ENCODE measurements at places on chromosomes 1 and 21.

DNA sequence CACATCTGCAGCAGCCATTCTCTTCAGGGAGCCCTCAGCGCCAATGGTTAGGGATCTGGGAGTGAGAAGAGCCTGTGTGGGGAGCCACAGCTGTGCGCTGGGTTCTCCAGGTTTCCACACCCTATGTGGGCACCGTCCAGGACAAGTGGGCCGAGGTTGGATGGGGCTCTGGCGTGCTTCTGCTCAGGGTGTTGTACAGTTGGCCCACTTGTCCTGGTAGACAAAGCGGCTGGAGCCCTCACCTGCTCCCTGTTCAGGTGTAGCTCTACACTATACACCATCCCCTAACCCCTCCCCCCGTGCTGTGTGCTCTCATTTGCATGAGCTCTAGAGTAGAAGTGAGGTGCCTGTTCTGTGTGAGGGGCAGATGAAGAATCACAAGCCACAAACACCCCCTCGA lies 12.2 kb downstream of the SH3BP5L start:
- DNase-seq = no peak

GRCh38 chr1:159076438-159077119 lies at the start of gene AIM2:
TSS of gene AIM2 (minus strand) at chr1:159076766. CDS start at chr1:159073499, 3,267 bp downstream.
- no peak for DNase-seq

DNA sequence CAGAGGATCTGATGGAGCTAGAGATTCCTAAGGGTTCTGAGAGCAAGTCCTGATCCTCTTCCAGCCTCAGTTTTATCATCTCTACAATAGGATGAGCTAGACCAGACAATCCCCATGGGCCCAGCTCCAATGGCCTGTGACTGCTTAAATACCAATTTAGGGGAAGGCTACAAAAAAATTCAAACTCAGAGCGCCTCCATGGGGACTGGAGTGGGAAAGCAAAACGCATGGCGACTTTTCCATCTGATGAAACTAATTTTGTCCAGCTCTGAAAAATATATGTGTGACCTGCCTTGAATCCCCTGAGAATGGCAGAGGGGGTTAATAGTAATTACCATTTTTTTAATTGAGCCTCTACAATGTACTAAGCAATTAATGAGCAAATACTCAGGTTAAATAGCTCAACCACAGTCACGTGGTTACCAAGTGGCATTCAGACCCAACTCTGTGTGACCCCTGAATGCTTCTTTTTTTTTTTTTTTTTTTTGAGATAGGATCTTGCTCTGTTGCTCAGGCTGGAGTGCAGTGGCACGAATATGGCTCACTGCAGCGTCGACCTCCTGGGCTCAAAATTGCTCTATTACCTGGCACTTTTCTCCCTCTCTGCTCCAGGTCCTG lies 8.4 kb downstream of the EXTL1 start:
- DNase-seq = no peak

DNA sequence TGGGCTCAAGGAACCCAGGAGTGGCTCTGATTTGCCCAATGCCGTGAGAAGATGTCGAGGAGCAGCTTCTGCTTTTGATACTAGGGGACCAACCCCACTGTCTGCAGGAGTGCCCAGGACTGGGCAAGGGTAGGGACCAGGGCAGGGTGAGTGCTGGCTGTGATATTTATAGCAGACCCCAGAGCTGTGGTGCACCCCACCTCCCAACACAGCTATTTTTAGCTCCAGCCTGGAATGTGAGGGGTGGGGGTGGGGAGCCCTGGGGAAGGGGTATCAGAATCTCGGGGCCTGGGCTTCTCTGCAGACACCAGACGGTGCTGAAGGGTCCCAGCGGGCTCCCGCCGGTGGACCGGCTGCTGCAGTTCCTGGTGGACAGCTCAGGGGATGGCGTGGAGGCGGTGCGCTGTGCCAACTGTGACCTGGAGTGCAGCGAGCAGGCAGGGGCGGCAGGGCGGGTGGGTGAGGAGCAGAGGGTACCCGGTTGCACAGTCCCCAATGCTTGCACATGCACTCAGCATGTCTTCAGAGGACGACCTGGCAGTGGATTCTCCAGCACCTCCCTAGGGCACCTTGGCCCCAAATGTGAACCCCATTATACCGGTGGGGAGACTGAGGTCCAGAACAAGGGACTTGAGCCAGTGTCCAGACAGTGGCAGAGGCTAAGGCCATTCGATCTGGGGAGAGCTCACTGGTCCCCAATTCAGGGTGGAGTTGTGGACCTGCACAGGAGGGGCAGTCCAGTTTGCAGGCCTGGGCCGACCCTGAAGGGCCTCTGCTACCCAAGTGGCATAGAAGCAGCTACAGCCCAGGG lies 1.4 kb downstream of the RNF207 start:
- DNase-seq = no peak

DNA sequence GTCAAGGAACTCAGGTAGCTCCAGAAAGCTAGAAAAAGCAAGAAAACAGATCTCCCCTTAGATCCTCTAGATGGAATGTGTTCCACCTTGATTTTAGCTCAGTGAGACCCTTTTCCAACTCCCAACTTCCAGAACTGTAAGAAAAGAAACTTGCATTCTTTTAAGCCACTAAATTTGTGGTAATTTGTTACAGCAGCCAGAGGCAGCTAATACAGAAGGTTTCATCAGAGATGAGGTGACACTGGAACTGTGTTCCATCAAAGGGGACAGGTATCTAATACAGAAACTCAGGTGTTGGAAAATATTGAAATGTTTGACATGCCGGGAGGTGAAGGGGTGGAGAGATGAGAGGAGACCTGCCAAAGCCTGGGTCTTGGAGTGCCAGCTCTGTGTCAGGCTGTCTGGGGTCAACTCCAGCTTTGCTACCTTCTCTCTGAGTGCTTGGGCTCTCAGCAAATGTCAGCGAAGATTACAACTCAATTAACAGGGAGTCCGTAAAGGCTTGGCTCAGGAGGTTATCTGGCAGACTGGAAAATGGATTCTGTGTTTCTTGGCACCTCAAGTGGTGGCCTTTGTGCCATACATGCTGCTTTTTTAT lies 71.3 kb downstream of the PLPP3 start:
- DNase-seq = no peak

GRCh38 chr1:19165501-19165900 lies 44.6 kb downstream of the UBR4 start:
- DNase-seq = no peak

- no peak for DNase-seq
Observed at GRCh38 chr1:78834201-78834741, 172.3 kb downstream of the ADGRL4 start.

DNA sequence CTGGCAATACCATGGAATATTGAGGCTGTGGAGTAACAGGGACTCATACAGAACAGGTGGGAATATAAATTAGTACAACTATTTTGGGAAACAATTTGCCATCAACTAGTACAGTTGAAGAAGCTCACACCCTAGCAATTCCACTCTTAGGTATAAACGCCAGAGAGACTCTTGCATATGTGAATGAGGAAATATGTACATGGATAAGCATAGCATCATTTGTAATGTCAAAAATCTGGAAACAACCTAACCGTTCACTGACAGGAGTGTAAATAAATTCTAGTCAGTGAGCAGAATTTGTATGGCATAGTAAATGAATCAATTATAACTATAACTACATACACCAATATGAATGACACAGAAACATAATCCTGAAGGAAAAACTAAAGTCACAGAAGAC lies 83.7 kb downstream of the RAB3GAP2 start:
- no peak for DNase-seq

DNA sequence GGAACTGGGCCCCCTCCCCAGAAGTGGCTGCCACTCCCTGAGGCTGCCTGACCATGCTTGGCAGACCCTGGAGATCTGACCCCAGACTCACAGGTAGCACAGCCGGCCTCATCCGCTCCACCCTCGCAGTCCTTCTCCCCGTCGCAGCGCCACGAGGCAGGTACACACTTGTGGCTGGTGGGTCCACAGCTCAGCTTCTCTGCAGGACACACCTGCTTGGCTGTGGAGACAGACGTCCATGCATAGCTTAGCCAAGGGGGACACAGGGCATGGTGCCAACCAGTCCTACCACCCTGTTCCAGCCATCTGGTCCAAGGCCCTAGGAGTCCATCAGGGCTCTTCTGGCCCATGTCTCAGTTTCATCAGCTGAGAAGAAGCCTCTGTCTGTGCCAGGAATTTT lies 42.2 kb upstream of the MAGOH start:
- no peak for DNase-seq

GRCh38 chr1:54497338-54497737 lies 50.7 kb upstream of the ACOT11 start:
- no peak for DNase-seq

GRCh38 chr1:58695206-58695605 lies 4.7 kb downstream of the MYSM1 start:
- DNase-seq = no peak

DNA sequence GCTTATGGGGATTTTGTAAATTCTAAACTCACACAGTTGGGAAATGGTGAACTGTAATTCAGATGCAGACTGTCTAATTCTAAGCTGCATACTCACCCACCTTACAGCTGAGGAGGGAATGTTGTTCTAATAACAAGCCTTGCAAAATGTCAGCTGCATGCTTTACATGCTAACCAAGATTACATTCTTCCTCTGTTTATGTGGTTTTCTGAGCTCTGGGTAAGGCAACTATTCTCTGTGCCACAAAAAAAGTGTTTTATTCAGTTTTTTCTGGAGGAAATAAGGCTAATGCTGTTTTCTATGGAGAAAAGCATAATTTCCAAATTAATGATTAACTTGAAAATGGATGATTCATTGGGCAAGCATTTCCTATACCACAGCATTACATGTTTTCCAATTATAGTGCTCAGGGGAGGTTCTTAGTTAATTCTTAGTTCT lies 64.9 kb downstream of the RGS13 start:
- DNase-seq = no peak

DNA sequence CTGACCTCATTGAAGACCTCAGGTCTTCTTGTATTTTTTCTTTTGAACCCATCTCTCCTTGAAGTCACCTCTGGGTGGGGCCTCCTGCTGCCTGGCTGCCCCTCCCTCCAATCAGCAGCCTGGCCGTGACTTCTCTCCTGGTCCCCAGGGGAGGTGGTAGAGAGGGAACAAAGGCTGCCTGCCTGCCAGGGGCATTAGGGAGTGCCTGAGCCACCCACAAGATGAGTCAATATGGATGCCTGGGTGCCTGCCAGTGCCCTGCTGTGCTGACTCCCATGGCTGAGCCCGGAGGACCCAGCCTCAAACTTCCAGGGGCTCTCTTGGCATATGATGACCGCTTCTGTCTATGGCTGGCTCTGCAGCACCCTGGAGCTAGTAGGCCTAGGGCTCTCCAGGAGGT lies 5.3 kb upstream of the CDCP2 start:
- no peak for DNase-seq

DNA sequence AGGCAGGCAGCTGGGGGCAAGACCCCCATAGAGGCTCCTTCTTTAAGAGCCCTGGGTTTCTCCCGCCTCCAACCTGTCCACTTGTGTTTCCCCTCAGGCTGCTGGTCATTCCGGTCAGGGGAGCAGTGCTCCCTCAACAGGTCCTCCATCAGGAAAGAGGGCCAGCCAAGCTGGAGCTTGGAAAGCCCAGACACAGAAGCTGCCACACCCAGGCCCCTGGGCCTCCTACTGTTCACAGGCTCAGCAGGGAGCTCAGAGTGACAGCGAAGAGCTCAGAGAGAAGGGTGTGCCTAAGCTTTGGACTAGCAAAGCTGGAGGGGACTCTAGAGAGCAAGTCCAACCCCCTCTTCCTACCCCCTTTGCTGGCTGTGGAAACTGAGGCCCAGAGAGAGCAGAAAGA lies 10.3 kb upstream of the CDCP2 start:
- DNase-seq = no peak

DNA sequence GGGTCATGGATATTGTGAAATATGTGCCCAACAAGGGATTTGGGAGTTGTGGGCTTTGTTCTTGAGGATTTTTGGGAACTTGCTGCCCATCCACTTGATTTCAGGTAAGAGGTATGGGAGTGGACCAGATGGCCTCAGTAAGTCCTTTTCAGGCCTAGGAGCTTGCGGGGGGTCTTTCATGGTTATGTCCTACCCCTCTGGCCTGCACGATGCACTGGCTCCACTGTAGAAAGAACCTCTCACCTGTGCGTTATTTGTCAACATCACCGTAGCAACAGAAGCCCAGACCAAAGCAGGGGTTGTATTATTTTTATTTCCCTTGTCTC lies 8.6 kb downstream of the RIIAD1 start:
- no peak for DNase-seq

DNA sequence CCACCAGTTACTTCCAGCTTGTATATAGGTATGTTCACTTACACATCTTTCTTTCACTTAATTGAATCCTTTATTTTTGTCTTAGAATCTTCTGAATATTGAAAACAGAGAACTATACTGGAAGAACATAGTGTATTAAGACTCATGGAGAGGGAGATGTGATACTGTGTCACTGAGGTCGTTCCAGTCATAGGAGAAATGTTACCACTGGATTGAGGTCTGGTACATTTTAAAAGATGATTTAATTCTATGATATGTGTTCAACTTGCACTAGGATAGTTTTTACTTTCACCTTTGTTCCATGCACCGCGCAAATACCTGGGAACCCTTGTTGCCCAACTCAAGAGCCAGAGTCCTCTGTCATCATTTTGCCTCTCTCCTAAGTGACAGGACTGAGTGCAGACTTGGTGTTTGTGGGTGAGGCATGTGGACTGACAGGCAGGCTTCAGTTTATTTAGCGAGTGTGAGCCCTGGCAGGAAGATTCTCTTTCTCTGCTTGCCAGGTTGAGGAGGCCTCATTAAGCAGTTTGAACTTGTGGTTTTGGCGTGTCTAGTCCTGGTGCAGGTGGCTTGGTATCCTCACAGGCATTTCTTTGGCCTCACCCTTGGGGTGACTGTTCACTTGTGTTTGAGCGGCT lies 63.7 kb downstream of the DYRK1A start:
- no peak for DNase-seq

DNA sequence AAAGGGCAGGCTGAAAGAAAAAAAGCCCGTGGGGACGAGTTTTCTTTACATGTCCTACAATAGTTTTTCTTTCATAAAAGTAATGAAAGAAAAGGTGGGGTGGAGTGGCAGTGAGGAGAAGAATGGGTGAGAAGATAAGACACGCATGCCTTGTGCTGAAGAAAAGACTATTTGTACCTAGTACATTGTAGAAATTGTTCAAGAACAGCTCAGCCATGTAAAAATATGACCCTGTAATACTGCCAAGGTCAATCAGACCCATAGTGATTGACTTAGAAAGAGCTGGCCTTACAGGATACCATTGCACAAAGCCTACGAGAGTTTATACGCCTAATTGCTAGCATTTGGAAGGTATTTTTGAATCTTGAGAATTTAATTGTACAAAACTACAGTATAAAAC lies 126.0 kb upstream of the NRIP1 start:
- no peak for DNase-seq

GRCh38 chr1:220527279-220527907 lies 543 bp upstream of the MARK1 start:
- peak; percentile 50 for DNase-seq

DNA sequence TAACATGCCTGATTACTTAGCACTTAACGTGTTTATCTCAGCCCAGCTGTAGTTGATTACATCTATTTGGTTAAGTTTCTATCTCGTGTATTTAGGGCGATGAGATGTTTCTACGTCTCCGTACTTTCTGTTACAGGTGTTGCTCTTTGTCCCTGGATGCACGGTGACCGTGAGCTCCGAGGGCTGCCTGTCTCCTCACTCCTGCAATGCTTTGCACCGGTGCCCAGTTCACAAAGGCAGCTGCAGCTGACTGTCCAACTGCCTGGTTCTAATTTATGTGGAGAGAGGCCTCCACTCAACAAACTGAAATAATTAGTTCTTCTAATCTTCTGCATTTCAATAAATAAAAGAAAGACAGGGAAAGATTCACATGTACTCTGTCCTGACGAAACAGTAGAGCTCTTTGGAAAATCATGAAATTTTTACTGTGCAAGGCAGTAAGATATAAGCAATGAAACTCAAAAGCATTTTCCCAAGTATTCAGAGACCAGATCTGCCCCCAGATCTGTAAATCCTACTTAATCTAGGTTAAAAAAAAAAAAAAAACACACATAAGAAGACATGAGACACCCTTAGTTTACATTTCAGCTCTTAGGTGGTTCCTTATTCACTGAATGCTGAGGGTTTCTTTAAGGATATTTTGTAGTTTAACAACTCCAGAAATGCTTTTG lies 108.2 kb downstream of the TGFBR3 start:
- no peak for DNase-seq

All from nucleus accumbens (tissue), 56 donors.